ENCODE measurements at places on chromosomes 11 and 22.

DNA sequence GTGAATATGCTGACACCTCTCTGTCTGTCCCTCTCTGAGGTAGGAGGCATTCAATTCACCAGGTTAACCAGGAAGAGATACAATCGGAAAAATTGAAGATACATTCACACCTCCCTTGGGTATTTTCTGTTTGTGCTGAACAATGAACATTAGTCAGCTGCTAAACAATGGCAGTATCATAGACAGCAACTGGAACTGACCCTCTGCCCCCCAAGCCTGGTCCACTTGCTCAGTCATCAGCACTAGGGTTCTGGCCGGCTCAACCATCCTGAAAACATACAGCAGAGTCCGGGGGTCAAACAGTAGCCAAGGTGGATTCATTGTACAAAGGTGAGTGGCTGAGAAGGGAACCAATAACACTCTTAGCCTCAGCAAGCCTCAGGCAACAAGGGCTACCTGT, 4.0 kb downstream of the NECTIN1 start:
- no peak for DNase-seq
- peak overlapping the region; percentile 30 for H3K27ac ChIP-seq
- peak overlapping the region; percentile 99 for H3K4me3 ChIP-seq
- no peaks in the 10 kb centered on the region for H3K36me3 ChIP-seq

DNA sequence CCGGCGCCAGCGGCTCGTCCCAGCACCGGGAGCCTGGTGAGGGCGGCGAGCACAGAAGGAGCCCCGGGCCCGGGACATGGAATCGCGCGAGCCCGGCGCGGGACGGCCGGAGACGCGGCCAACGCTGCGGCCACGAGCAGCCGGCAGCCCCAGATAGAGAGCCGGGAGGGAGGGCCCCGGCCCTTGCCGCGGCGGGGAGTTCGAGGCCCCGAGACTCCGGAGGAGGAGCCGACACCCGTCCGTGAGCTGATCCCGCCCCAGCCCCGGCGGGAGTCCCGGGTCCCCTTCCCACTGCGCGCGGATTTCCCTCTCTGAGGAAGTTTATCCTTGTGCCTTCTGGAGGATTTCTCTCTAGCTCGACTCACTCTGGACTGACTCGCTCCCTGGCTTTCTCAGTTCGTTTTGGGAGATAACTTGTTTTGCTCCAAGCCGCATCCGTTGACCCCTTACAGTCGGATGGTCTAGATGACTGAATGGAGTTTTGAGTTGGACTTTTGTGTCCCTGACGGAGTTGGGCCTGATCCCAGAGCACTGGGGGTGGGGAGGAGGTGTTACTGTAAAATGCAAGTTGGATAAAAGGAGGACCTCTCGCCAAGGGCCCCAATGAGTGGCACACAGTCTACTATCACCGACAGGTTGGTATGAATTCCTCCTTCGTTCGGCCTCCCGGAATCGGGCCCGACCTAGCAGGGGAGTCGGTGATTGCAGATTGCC, 585 bp downstream of the ARHGEF12 start:
- peaks cover 25% of the 10 kb centered on the region for H3K4me1 ChIP-seq
- no peaks in the 10 kb centered on the region for H3K36me3 ChIP-seq
- H3K27ac ChIP-seq: peak overlapping the region; percentile 92
- DNase-seq: peak; percentile 78
- no peaks in the 10 kb centered on the region for H3K27me3 ChIP-seq

GRCh38 chr11:14021738-14022137, 59.2 kb downstream of the SPON1 start:
- H3K27me3 ChIP-seq: peaks cover 15% of the 10 kb centered on the region
- no peak overlapping the region for H3K27ac ChIP-seq
- no peak overlapping the region for H3K4me3 ChIP-seq

GRCh38 chr22:37488337-37489135, 2.4 kb upstream of the MFNG start:
- H3K4me3 ChIP-seq: no peak overlapping the region
- peaks cover 10% of the 10 kb centered on the region for H3K36me3 ChIP-seq
- H3K27ac ChIP-seq: no peak overlapping the region
- H3K27me3 ChIP-seq: peaks cover 10% of the 10 kb centered on the region
- DNase-seq: no peak
- H3K4me1 ChIP-seq: peaks cover 28% of the 10 kb centered on the region

GRCh38 chr11:86688398-86689179, 16.2 kb upstream of the ME3 start:
- no peak overlapping the region for H3K27ac ChIP-seq
- no peaks in the 10 kb centered on the region for H3K36me3 ChIP-seq
- no peak overlapping the region for H3K4me3 ChIP-seq
- no peak for DNase-seq
- no peaks in the 10 kb centered on the region for H3K27me3 ChIP-seq
- no peaks in the 10 kb centered on the region for H3K4me1 ChIP-seq

DNA sequence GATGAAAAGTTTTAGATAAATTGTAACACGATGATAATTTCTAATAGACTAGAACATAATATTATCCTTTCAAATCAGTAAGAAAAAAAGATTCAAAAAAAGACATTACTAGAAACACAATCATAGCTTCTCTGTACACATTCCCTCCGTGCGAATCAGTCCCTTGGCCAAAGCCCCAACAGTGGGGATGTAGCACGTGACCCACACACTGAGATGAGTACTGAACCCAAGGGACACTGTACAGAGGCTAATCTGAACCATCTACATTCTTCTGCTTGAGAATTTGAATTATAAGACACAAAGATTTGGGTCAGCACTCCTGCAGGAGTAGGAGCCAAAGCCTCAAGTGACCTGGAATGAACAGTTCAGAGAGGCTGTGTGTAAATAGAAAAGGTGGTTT, 353.7 kb downstream of the INSC start:
- H3K36me3 ChIP-seq: no peaks in the 10 kb centered on the region
- H3K4me3 ChIP-seq: no peak overlapping the region
- peaks cover 6% of the 10 kb centered on the region for H3K4me1 ChIP-seq

DNA sequence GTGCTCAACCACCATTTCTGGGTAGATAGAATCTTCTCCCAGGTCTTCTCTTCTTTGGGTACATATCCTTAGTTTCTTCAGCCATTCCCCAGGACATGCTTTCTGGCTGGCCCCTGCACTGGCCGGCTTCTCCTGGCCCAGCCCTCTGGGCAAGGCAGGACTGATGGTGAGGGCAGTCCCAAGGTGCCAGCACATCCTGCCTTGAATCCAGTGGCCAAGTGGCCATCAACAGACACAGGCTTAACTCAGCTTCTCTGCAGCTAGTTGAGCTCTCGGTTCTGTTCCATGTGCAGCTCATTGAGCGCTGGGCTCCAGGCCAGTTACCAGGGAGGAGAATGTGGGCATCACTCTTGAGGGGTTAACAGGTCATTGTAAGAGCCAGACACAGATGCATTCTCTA, 17.6 kb downstream of the SMIM38 start:
- H3K4me3 ChIP-seq: no peak overlapping the region
- H3K27me3 ChIP-seq: no peaks in the 10 kb centered on the region
- DNase-seq: no peak
- H3K4me1 ChIP-seq: peaks cover 7% of the 10 kb centered on the region
- H3K36me3 ChIP-seq: no peaks in the 10 kb centered on the region

DNA sequence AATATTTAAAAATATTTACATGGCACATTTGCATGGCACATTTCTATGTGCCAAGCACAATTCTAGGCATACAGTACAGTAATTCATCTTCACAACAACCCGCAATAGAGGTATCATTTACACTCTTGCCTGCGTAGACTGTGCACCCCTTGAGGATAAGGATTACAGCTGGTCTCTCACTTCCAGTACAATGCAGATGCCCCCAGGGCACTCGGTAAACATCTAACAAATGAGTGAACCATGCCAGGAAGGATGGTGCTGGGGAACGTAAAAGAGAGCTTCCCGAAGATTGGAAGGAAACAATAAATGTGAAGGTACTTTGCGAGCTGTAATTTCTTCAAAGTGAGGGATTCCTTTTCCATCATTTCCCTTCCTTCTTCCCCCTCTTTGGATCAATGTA, 1.3 kb downstream of the PRPF19 start:
- no peak for DNase-seq
- H3K27ac ChIP-seq: peak overlapping the region; percentile 91
- peaks cover 25% of the 10 kb centered on the region for H3K27me3 ChIP-seq
- H3K4me1 ChIP-seq: peaks cover 20% of the 10 kb centered on the region
- no peaks in the 10 kb centered on the region for H3K36me3 ChIP-seq

- no peaks in the 10 kb centered on the region for H3K4me1 ChIP-seq
- no peak overlapping the region for H3K27ac ChIP-seq
- H3K27me3 ChIP-seq: no peaks in the 10 kb centered on the region
These were observed 1621.6 kb upstream of the RAG2 start for GRCh38 chr11:38219636-38220035.

GRCh38 chr11:122807731-122808477, 30.4 kb upstream of the CRTAM start:
- H3K27me3 ChIP-seq: no peaks in the 10 kb centered on the region
- peak overlapping the region; percentile 42 for H3K27ac ChIP-seq
- H3K36me3 ChIP-seq: no peaks in the 10 kb centered on the region
- no peak overlapping the region for H3K4me3 ChIP-seq
- peaks cover 45% of the 10 kb centered on the region for H3K4me1 ChIP-seq
- no peak for DNase-seq

DNA sequence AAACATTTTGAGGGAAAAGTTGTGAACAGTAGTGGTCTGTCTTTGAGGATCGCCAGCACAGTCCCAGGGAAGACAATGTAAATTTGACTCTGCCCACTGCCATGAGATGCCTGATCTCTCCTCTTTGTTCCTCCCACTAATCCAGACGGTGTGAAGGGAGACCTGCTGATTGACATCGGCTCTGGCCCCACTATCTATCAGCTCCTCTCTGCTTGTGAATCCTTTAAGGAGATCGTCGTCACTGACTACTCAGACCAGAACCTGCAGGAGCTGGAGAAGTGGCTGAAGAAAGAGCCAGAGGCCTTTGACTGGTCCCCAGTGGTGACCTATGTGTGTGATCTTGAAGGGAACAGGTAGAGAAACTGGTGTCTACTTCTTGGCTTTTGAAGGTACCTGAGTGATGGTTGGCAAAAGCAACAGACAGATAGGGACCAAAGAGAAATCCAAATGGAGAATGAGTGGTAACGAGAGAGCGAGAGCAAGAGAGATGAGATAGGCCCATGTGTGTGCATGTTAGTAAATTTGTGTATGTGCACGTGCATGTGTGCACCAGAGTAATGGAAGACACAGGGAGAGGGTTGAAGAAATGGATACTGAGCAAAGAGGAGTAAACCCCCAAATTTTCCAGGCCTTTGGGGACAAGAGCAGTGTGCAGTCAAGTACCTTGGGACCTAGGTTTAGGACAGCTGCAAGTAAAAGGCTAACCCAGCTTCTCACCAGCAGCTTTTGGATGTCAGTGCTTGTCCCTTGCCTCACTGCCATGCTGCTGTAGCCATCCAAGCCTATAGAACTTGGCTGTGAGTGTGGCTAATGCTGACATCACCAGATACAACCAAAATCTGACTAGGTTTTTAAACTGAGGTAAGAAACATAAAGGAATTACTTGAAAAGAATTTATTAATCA, 1.9 kb downstream of the NNMT start:
- H3K4me3 ChIP-seq: no peak overlapping the region
- peaks cover 16% of the 10 kb centered on the region for H3K4me1 ChIP-seq
- H3K36me3 ChIP-seq: peaks cover 3% of the 10 kb centered on the region
- H3K27me3 ChIP-seq: no peaks in the 10 kb centered on the region

DNA sequence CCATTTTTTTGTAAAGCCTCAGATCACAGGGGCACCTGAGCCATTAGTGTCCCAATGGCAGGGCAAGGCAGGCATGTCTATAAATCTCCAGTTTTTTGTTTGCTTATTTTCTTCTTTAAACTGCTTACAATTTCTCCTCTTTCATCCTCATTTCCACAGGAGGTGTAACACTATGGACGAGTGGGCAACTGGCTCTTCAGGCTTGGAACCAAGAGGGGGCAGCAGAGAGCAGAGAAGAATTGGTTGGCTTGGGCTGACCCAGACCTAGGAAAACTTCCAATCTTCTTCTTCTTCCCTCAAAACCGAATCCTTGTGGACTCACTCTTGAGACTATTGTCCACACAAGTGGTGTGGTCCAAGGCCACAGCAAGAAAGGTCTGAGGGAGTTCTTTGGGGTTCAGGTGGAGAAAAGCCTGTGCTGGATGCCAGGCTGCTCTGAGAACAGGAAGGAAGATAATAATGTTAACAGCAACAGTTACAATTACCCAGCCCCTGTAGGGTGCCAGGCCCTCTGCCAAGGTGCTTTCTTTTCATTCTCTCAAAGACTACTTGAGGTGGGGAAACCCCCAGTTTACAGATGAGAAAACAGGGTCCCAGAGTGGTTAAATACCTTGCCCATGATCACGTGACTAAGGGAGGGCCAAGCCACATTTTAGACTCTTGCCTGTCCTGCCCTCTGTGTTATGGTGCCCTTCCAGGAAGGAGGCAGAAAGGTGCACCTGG, 70.7 kb upstream of the E2F8 start:
- H3K4me1 ChIP-seq: no peaks in the 10 kb centered on the region
- no peak overlapping the region for H3K4me3 ChIP-seq
- peaks cover 6% of the 10 kb centered on the region for H3K27me3 ChIP-seq
- DNase-seq: peak; percentile 76
- H3K27ac ChIP-seq: no peak overlapping the region
- no peaks in the 10 kb centered on the region for H3K36me3 ChIP-seq

DNA sequence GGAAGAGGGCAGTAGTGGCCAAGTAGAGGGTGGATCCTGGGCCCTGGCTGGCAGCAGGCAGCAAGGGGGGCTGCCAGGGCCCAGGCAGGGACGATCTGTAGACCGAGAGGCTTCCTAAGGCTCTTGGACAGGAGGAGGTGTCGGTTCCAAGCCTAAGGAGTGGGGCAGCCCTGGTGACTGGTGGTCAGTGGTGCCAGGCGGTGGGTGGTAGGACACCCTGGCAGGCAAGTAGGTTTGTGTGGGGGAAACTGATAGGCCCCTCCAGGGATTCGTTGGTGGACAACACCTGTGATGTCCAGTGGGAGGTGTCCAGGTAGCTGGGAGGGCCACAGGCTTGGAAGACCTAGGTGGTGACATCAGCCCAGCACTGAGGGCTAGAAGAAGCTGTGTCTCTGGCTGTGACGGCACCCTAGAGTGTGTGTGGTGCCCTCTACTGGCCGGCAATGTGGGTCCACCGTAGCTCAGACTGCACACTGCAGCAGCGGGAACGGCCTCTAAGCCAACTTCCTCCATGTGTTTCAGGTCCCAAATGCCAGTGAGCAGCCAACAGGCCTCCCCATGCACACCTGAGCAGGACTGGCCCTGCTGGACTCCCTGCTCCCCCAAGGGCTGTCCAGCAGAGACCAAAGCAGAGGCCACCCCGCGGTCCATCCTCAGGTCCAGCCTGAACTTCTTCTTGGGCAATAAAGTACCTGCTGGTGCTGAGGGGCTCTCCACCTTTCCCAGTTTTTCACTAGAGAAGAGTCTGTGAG, 9.4 kb upstream of the SAMM50 start:
- H3K36me3 ChIP-seq: peaks cover 4% of the 10 kb centered on the region
- no peak overlapping the region for H3K27ac ChIP-seq

DNA sequence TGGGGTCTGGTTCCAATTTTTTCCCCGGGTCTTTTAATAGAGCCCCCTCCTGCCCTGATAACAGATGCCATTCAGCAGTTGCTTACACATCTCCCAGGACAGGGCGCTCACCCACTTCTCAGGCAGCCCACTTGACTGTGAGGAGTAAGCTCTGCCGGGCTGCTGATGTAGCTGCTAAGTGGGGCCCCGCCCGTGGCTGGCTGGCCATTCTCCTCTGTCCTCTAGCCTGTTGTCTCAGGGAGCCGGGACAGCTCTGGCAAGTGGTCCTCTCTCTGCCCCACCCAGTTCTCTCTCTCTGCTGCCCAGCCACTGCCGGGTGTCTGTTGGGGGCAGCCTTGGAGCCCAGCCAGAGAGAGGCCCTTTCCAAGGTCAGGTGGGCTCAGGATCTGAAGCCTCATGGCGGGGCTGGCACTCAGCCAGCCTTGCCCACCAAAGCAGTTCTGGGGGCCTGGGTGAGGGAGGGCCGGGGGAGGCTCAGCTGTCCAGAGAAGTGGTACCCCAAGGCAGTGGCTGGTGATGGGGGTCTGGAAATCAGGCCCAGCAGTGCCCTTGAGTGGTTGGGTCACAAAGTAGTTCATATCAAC, 8.9 kb downstream of the KCNJ4 start:
- peaks cover 30% of the 10 kb centered on the region for H3K27me3 ChIP-seq
- no peak overlapping the region for H3K27ac ChIP-seq
- no peaks in the 10 kb centered on the region for H3K36me3 ChIP-seq
- no peak overlapping the region for H3K4me3 ChIP-seq
- peak; percentile 58 for DNase-seq
- H3K4me1 ChIP-seq: peaks cover 13% of the 10 kb centered on the region

Measured in type B pancreatic cell (in vitro differentiated cells).